ENCODE measurements at places on chromosomes 5 and 9.

DNA sequence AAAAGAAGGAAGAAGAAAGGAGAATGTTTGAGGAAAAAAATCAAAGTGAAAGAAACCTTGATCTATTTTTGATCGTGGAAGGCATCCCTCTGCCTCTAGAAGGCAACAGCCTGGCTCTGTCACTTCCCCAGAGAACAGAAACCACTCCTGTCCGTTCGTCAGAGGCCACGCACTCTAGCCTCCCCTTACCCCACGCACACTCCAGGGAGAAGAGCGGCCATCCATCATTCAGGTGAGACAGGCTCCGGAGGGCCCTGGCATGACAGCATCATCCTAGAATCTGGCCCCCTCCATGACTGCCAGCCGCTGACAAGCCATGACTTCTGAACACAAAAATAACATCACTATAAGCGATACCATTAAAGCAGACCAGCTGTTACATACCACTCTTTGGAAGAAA lies 135.8 kb downstream of the ROR2 start:
- peak; percentile 68 for DNase-seq

DNA sequence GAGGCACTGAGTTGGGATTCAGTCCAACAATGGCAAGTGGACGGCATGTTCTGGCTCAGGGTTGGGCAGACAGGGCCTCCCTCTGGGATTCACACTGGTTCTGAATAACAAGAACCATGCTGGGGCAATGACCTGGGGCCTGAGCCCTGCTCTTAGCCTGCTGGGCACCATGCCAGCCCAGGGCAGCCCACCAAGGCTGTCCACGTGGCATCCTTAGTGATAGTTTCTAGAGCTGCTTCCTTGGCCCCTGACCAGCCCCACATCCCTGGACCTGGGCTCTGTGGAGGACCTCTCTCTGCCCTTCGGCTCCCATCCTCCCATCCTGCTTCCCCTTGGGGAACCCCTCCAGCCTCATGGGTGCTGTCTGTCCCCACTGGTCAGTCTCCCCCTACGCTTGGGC lies 22.3 kb upstream of the OLFM1 start:
- DNase-seq = no peak

GRCh38 chr9:129640871-129641749 lies 841 bp downstream of the ASB6 start:
- DNase-seq = no peak

- no peak for DNase-seq
These were observed 14.8 kb downstream of the ACO1 start for GRCh38 chr9:32399110-32399815.

- no peak for DNase-seq
These were observed 80.6 kb upstream of the SMIM23 start for GRCh38 chr5:171705036-171705435.

GRCh38 chr9:87063871-87064270 lies 116.6 kb upstream of the GAS1 start:
- DNase-seq = peak; percentile 63

DNA sequence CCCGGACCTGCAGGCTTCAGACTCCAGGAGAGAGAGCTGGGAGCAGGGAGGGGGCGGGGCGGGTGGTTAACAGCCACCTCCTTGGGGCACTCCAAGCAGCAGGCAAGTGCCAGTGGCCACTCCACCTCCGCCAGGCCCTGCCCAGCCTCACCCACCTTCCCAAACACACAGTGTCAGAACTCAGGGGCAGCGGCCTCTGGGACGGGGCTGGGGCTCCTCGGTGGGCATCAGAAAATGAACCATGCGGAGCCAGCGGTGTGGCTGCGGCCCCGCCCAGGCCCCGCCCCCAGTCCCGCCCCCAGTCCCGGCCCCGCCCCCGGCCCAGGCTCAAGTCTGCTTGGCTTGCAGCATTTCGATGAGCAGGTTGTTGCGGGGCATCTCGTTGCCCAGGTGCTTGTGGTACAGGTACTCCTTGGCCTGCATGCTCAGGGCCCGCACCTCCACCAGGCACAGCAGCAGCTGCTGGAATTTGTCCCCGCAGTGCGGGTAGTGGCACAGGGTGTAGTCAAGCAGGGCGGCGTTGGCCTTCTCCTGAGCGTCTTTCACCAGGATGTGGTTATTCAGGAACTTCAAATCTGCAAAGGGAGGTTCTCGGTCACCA lies 24.7 kb downstream of the NR5A1 start:
- DNase-seq = no peak

DNA sequence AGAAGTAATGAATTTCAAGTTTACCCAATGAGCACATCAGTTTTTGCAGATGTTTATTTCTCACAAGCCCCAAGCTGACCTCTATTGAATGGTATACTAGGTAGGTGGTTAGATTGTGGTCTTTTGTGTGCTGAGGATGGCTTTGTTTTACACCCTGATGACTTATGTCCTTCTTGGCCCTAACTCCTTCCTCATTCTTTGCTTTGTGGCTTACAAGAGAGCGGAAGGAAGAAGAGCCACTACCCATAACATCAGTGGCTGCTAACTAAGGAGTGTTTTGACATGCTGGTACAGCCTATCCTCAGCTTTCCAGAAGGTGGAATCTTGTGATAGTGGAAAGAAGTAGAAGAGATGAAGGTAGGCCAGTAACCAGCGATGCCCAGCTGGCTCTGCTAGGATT lies 85.7 kb upstream of the NTRK2 start:
- no peak for DNase-seq

DNA sequence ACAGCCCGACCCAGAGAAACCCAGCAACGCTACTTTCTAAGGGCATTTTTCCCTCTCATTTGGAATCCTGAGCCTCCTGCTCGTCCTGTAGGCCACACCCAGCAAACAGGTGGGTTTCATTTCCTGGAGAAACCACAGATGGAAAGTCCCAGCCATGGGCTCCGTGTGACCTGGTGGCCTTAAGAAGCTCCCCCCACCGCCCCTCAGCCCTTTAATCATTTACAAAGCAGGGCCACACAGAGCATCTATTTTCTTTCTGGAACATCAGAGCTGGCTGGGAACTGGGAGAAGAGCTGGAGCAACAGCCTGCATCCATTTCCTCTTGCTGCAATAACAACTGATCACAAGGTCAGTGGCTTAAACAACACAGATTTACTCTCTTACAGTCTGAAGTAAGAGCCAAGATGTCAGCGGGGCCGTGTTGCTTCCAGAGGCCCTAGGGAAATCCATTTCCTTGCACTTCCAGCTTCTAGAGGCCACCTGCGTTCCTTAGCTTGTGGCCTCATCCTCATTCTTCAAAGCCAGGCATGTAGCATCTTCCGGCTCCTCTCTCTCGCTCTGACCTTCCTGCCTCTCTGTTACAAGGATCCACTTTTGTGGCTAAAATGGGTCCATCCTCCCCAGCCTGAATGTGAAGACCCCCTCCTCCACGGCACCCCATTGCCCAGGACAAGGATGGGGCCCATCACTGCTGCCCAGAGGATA lies 40.5 kb downstream of the C9orf50 start:
- no peak for DNase-seq

DNA sequence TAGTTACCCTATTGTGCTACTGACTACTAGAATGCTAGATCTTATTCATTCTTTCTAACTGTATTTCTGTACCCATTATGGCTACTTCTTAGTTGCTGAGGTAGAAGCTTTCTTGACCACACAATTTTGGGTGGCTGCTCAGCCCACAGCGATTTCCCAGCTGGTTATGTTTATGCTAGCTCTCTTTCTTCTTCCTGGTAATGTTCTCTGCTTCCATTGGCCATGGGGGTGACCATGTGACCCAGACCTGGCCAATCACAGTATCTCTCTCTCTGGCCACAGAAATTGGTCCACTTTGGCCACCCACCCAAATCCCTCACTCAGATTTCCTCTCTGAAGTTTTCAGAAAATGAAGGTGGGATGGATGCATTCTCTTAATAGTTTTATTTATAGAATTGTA lies 427.9 kb upstream of the CLINT1 start:
- DNase-seq = no peak

- no peak for DNase-seq
These were observed 603.6 kb upstream of the CLINT1 start for GRCh38 chr5:158462349-158463114.

DNA sequence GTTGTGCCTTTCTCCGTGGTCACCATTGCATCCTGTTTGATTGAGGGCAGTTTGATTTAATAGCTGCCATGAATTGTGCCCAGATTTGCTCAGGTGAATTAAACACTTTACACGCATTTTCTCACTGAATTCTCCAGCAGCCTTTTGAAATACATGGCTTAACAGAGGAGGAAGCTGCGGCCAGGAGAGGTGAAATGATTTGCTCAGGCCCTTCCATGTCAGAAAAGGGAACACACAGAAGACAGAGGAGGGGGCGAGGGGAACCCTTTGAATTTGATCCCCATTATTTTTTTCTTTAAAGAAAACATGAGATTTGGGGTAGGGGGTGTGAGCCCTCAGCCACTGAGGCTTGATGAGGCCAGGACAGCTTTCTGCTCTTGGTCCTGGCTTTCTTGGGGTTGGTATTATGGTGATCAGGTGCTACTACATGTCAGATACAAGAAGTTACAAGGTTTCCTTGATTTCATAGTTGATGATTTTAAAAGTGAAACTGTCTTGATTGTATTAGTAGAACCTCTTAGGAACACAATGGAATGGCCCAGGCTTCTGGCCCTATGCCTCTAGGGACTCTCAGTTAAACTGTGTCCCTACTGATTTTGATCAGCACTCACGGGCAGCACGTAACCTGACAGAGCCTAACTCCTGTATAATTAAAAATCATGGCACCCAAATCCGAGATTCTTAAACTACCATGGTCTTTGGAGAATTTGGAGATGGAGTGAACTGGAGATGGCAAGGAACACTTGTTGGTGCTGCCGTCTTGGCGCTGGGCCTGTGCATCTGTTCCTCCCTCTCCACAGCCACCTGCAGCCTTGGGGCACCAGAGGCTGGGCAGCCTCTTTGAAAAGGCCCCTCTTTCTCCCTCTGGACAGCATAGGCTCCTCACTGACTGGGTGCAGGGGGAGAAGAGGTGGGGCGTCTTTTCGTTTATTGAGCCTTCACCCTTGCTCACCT lies 107.9 kb downstream of the TRIO start:
- DNase-seq = no peak

DNA sequence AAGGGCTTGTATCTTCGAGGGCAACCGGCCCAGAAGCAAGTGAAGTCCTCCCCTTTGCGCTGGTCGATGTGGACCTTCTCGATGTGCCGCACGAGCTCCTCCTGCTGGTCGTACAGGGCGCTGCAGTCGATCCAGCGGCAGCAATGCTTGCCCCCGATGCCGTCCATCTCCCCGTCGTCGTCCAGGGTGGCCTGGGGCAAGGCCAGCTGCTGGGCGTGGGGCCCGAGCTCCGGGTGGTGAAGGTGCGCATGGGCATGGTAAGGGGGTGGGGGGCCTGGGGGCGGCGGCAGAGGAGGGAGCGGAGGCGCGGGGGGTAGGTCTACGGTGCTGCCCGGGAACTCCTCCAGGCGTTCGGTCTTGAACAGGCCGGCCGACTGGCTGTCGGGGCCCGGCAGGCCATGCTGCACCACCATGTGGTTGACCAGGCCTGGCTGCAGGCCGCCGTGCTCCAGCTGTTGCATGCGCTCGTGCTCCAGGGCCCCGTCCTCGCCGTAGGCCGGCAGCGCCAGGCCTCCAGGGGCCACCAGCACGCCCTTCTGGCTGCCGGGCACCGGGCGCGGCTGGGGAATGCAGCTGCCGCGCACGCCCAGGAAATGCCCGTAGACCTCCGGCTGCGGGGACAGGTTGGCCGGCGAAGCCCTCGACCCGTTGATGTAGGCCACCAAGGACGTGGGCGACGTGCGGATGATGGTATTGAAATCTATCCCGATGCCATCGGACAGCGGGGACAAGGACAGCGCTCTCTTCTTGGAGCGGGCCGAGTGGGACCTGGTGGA lies 181.8 kb downstream of the GLIS3 start:
- no peak for DNase-seq

GRCh38 chr5:6904860-6905259 lies 191.6 kb downstream of the TENT4A start:
- DNase-seq = no peak

- no peak for DNase-seq
These were observed 3.4 kb downstream of the CARD9 start for GRCh38 chr9:136370037-136370436.

Measured in fibroblast of lung (primary cell).